HEK293T (cell line): ENCODE measurements at places on chromosomes 5 and 9.

DNA sequence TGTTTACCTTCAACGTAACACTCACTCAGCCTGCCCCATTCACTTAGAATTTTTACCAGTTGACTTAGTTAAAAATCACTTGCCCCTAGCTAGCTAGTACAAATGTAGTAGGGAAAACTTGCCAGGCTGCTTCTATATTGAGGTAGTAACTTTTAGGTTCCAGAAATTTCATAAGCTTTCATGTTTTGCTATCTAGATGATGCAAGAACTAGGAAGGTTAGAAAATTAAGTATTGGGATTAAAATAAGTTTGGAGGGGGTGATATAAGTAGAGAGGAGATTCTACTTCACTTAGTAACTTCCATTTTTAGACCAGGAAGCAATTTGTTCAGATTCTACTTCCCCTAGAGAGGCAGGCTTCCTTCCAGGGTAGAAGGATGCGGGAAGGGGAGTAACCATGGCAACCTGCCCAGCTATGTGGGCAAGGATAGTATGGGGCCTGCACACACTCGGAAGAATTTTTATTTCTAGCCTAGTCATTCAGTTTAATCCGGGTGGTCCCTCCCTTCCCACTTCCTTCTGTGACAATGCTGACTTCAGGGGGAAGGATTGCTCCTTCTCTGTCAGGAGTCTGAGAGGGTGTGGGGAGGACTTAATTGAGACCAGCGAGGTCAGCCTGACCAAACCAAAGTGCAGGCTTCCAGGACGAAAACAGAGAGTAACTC lies 4.2 kb downstream of the DAB2 start:
- no peak for DNase-seq

DNA sequence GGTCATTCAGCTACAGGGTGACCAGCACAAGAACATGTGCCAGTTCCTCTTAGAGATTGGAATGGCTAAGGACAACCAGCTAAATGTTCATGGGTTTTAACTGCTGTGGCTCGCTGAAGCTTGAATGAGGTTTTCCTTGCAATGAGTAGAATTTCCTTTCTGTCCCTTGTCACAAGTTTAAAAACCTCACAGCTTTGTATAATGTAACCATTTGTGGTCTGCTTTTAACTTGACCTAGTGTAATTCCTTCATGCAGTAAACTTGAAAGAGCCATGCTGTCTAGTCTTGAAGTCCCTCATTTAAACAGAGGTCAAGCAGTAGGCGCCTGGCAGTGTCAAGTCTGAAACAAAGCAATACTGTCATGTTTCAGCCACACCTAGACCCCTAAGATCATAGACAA lies 181.3 kb upstream of the DMRT1 start:
- no peak for DNase-seq

GRCh38 chr5:458547-459353 lies 15.8 kb downstream of the EXOC3 start:
- no peak for DNase-seq

GRCh38 chr5:42120070-42120469 lies 195.0 kb downstream of the FBXO4 start:
- no peak for DNase-seq

GRCh38 chr9:105117234-105117633 lies 127.2 kb upstream of the SLC44A1 start:
- no peak for DNase-seq

GRCh38 chr5:13866792-13867191 lies 77.7 kb downstream of the DNAH5 start:
- DNase-seq, result peak; percentile 28

GRCh38 chr5:126096442-126097006 lies 326.7 kb upstream of the GRAMD2B start:
- no peak for DNase-seq

DNA sequence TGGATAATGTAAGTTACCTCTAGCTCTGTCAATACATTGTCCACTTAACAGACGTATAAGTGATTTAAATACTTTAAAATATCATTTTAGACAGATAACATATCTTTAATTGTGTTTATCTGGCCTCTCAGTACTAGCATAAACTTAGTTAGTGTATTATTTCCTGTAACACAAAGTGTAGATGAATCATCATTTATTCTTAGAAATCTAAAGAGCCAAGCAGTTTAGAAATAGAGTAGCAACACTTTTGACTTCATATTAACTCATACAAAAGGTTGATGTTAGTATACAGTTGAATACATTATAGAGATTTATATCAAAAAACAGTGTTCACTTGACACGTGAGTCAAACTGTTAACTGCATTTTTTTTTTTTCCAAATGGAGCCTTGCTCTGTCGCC lies 18.0 kb downstream of the NCBP1 start:
- no peak for DNase-seq

- DNase-seq, result no peak
Observed at GRCh38 chr5:171956887-171957495, 49.4 kb downstream of the FBXW11 start.

DNA sequence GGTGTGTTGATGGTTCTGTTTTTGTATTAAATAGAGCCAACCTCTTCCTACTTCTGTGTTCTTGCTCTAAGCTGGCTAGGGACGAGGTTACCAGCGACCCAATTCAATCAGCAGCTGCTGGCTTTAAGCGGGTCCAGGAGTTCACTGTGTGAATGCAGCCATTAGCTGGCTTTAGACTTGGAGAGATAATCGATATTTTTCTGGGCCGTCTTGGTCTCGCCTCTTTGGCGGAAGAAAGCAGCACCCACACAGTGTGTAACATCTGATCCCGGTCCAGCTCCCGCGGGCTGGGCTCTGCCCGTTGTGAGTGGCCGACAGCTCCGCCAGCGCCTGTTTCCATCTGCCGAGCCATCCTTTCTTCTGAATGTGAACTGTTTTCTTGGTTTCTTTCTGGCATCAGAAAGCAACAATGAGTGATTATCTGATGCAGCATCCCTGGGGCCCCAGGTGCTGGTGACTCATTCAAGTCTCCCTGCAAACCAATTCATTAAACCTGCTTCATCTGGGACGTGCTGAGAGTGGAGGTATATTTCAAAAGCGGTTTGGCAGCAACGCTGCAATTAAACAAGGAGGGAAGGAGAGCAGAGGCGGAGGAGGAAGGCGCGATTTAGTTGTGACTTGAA lies 90.8 kb upstream of the IRX4 start:
- DNase-seq, result no peak
